ENCODE measurements at places on chromosomes 6 and 20. TPM values are rescaled to one million over a fixed set of nuclear protein-coding genes. Genes with fewer than 3 reads are reported as not detected.

DNA sequence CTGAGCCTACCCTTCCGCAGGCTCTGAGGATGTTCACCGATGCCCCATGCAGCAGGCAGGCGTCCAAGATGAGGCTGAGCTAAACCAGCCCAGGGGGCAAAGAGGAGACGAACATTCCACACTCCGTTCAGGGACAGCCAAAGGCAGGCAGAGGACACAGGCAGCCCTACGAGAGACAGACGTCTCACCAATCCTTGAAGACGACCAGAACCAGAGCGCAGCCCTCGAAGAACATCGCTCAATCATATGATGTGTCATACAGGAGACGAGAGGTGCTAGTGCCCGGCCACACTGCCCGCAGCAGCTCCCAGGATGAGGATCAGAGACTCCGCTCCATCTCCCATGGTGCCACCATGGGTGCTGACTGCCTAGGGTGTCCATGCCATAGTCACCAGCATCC, 35.6 kb upstream of the TMEM181 start:
- no peak for DNase-seq

DNA sequence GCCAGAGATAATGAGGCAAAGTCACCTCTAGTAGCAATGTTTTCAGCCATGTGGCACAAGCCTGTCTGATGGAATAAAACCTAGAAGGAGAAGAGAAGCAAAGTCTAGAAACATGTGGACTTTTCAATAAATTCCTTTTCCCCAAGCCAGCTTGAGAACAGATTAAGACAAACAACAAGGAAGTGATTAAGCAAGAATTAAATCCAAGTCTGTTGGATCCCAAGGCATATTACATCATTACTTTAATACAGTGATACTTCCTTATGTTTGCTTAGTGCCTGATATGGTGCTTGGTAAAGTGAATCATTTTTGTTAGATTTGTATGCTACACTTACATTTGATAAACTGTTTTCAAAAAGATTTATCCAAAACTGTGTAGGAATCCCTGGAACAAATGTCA, 260.3 kb upstream of the FAM83B start:
- no peak for DNase-seq

DNA sequence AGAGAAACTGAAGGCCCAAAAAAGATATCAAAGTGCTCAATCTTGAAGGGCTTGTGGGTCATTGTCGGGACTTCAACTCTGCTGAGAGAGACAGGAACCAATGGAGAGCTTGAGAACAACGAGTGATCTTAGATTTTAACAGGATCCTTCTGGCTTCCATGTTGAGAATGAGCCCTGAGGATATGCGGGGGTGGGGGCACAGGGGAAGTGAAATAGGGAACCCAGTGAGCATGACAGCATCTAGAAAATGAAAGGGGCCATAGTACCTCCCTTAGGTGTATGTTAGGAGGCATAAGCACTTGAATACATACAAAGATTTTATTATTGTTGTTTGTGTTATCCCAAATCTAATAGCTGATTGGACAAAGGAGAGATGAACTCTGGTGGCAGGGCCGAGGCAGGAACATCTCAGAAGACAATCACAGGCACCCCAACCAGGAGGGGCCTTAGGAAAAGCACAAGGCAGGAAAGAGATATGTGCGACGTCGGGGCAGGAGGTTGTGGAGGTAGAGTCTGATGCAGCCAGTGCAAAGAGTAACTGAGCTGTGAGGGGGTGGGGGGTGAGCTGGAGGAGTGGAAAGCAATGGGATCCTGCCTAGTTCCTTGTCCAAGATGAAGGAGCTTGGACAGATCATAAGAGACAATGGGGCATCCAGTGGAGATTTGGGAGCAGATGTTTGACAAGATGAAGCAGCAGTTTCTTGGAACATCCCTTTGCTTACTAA, 10.4 kb downstream of the TGM6 start:
- no peak for DNase-seq

DNA sequence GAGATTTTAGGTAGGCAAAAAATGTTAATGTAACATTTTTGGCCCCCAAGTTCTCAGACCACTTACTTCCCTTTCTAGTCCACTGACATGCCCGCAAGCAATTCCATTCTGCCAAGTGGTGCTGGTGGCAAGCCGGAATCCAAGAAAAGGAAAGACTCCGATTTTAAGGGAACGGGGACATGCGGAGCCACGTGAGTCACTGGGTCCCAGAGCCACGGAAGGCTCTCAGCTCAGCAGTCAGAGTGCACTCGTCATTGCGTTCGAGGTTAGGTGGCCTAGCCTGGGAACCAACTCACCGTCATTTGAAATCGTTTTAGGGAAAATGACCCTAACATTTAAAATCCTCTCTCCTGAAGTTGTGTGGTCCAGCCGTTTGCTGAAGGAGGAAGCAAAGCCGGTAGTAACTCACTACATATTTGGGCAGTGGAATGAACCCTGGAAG, 711 bp upstream of the SIRT5 start:
- peak; percentile 81 for DNase-seq

GRCh38 chr6:34317882-34318498, 69.2 kb upstream of the SMIM29 start:
- no peak for DNase-seq

DNA sequence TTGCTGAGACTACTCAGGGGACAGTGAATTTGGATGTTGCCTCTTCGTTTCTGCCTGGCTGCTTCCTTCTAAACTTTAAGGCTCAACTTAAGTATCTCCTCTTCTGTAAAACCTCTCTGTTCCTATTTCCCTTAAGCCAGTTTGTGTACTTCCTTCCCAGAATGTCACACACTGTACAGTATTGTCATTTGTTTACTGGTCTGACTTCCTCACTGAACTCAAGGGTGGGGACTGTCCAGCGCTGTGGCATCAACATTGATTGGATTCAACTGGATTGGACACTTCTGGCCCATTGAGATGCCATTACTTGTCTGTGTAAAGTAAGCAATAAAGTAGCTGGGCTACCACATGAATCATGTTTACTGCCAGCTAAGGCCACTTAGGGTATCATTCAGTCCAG, 69.7 kb downstream of the ANKS1A start:
- DNase-seq = no peak

DNA sequence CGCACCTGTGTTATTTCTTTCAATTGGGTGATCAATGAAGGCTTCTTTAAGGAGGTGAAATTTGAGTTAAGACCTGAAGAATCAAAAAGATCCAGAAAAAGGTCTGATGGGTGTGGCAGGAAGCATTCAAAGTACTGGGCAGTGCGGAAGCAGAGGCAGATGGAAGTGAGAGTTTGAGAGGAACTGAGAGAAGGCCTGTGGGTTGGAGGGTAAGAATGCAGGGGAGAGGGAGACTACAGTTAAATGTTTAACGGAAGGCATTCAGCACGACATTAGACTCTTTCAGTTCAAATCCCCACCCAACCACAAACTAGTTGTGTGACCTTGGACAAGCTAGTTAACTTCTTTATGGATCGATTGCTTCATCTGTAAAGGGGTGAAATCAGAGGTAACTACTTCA, 50.5 kb upstream of the GCM1 start:
- no peak for DNase-seq

- no peak for DNase-seq
These were observed 23.5 kb downstream of the GFOD1 start for GRCh38 chr6:13463941-13464340.

- peak; percentile 96 for DNase-seq
These were observed at the start of gene PYGB for GRCh38 chr20:25247956-25248785. TSS of gene PYGB (plus strand) at chr20:25248085. CDS start at chr20:25248179, 94 bp downstream.

- no peak for DNase-seq
These were observed at the start of gene AKAP12 for GRCh38 chr6:151239603-151240035. TSS of gene AKAP12 (plus strand) at chr6:151239967. CDS start at chr6:151240563, 596 bp downstream.

- DNase-seq = no peak
These were observed 224.3 kb upstream of the TSHZ2 start for GRCh38 chr20:52747845-52748284.

- DNase-seq = no peak
These were observed 18.3 kb downstream of the MPC1 start for GRCh38 chr6:166364456-166364855.

DNA sequence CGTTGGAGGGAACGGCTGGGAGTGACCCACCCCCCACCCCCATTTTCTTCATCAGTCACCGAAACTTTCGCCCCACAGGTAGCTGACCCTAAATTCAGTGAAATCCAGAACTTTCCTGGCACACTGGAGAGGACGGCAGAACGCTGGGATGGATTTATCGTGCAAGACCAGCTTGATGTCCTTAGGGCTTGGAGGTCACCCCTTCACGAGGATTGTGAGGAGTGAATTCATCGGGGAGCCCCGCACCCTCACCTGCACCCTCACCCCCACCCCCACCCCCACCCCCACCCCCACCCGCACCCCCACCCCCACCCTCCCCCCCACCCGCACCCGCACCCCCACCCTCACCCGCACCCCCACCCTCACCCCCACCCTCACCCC, 13.3 kb upstream of the TCFL5 start:
- DNase-seq = no peak

DNA sequence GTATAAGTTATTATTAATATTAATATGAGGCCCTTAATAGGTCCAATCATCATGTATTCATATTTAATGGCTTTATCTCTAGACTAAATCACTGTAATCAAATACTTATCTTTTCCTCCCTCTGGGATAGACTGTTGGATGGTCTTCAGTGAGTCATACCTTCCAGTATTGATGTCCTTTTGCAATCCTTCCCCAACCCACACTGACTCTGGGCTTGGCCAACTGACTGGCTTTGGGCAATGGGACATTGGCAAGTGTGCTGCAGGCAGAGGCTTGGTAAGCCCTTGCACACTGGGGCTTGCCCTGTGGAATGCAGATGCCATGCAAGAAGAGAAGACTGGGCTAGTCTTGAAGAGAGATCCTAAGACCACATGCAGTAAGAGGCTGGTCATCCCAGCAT, 136.6 kb downstream of the CCDC170 start:
- no peak for DNase-seq

GRCh38 chr20:48483334-48484066, 344.3 kb downstream of the PREX1 start:
- DNase-seq = no peak

GRCh38 chr6:22367346-22367745, 70.5 kb upstream of the PRL start:
- DNase-seq = no peak

DNA sequence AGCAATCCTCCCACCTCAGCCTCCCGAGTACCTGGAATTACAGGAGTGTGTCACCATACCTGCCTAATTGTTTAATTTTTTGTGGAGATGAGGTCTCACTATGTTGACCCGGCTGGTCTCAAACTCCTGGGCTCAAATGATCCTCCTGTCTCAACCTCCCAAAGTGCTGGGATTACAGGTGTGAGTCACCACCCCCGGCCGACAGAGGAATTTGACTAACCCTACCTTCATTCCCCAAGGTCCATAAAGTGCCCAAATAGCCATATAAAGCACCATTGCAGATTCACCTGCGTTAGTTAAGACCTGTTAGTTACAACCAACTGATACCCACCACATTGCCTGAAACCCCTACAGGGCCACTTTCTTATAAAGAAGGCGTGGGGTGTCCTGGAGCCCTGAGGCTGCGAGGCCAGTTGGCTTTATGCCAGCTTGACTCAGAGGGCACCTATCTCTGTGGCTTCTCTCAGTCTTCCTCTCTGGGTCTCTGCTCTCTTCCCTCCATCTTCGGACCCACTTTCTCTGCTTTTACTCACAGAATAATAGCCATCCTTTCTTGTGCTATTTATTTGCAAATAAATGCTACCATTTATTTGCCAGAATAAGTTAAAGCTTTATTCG, 65.6 kb downstream of the SLC2A10 start:
- no peak for DNase-seq

DNA sequence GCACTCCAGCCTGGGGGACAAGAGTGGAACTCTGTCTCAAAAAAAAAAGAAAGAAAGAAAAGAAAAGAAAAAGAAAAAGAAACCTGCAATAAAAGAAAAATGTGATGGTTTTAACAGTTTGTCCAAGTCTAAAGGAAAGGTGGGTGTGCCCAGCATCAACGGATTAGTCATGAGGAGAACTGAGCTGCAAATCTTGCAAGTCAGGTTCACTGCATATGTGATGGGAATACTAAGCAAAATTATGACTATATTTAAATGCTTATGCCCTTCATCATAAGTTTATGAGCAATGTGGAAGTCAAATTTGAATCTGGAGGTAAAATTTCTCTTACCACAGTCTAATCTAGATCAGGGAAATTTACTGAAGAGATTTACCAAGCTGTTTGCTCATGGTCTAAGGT, 13.1 kb upstream of the CDK19 start:
- no peak for DNase-seq

Gene CEP85L
- polyA plus RNA-seq = 8.2 TPM

Gene ANKEF1
- polyA plus RNA-seq = 0.58 TPM

Gene FAXC
- polyA plus RNA-seq = 1.0 TPM

Gene PCNA
- 106 TPM for polyA plus RNA-seq

Gene LHFPL5
- polyA plus RNA-seq = not detected

Gene C20orf202
- 0.26 TPM for polyA plus RNA-seq

Gene TMEM200A
- polyA plus RNA-seq = 0.33 TPM

Gene OVOL2
- not detected for polyA plus RNA-seq

Gene GJA10
- polyA plus RNA-seq = not detected

Gene BACH2
- polyA plus RNA-seq = 3.0 TPM

Gene OR2J3
- polyA plus RNA-seq = not detected

All from spleen (tissue), 13 donors.